Upper lobe of left lung (tissue), 6 donors: ENCODE measurements at places on chromosomes 2 and 18. TPM values are rescaled to one million over a fixed set of nuclear protein-coding genes. Genes with fewer than 3 reads are reported as not detected.
A peak's percentile ranks its signal among the peaks of the same experiment; 100 is the strongest.

DNA sequence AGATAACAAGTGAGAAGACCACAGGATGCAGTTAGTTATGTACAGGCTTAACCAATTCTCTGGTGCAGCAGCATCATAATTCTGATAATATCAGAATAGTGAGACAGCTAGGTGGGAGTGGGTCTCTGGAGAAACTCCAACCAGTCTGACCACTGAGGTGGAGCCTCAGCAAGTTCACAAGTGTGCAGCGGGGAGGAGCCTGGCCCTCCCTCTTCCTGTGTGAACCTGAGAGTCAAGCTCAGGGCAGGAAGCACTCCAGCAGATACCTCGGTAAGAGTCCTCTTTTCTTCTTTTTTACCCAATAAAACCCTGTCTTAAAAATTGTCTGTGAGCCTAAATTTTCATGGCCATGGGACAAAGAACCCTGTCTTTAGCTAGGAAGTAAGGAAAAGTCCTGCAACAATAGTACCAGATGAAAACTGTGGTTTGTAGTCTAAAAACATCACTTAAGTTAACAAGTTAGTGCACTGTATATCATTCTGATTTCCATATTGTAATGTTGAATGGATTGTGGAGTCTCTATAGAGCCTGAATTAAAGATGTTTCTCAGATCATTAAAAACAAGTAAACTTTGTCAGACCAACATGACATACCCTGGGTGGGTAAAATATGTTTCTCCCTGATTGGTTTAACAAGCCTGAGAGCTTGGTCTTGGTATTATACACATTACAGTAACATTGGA lies 370.8 kb downstream of the TMEM182 start:
- no peak overlapping the region for H3K4me3 ChIP-seq
- DNase-seq: no peak

- no peaks in the 10 kb centered on the region for H3K27me3 ChIP-seq
- H3K36me3 ChIP-seq: no peaks in the 10 kb centered on the region
- H3K27ac ChIP-seq: no peak overlapping the region
- DNase-seq: no peak
Measured at GRCh38 chr2:15973481-15974401, 33.4 kb downstream of the MYCN start.

DNA sequence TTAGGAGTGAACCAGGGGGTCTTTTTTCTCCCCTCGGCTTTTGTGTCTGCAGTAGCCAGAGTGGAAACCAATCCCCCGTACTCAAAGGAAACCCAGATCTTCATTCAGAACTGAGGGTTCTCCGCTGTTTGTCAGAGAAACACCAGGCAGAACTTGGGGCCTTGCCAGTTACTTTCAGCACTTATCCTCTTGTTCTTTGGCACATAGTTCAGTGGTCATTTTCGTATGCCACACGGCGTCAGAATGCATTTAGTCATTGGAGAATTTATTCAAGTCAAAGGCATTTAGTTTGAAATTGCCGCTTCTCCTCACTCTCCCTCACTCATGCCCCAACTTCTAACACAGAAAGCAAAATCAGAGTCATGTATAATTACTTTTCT lies 102.9 kb downstream of the CABLES1 start:
- peak; percentile 78 for DNase-seq
- no peaks in the 10 kb centered on the region for H3K36me3 ChIP-seq
- peak overlapping the region; percentile 43 for H3K4me3 ChIP-seq
- H3K27me3 ChIP-seq: no peaks in the 10 kb centered on the region
- H3K27ac ChIP-seq: peak overlapping the region; percentile 86

- no peaks in the 10 kb centered on the region for H3K4me1 ChIP-seq
- H3K27me3 ChIP-seq: no peaks in the 10 kb centered on the region
- no peak overlapping the region for H3K4me3 ChIP-seq
- no peak for DNase-seq
Measured at GRCh38 chr2:192971981-192972380, 777.2 kb upstream of the TMEFF2 start.

DNA sequence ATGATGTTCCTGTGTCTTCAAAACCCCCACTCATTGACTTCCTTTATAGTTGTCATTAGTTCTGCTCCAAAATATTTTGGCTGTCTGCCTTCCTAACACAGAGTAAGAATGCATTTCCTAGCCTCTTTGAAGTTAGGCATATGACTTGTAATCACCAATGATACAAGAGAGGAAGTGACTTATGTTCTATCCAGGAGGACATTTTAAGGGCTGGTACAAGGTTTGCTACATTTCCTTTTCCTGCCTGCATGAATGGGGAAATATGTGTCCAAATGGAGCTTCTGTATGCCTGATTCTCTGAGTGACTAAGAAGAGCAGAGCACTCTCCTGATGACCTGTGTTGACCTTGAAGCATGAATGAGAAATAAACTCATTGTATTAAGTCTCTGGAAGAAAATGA lies 115.1 kb downstream of the PLCL1 start:
- DNase-seq: no peak
- no peaks in the 10 kb centered on the region for H3K36me3 ChIP-seq
- H3K27ac ChIP-seq: no peak overlapping the region

DNA sequence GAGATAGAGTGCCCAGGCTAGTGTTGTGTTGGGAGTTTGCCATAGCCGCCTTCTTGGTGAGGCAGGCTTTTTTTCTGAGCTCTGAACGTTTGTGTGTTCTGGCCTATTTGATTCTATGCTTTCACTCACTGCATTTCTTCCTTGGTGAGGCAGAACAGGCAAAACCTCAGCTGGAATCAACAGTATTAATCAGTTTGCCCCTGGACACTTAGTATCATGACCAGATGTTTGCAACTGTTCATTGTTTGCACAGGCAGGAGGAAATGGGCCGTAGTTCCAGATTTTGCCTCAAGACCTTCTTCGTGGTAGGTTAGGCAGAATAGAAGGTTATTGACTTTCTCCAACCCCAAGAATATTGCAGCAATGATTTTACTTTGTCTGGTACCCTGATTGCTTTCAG lies 218.1 kb upstream of the RASGRP3 start:
- H3K4me3 ChIP-seq: no peak overlapping the region
- no peak for DNase-seq
- H3K27me3 ChIP-seq: no peaks in the 10 kb centered on the region
- no peaks in the 10 kb centered on the region for H3K4me1 ChIP-seq

GRCh38 chr2:223511168-223511567 lies 91.0 kb downstream of the SCG2 start:
- no peaks in the 10 kb centered on the region for H3K27me3 ChIP-seq
- H3K4me3 ChIP-seq: no peak overlapping the region
- no peaks in the 10 kb centered on the region for H3K4me1 ChIP-seq

Gene SLC5A7
- 0.40 TPM for total RNA-seq

Gene ELOA2
- not detected for total RNA-seq

Gene TSPYL6
- 1.0 TPM for total RNA-seq

Gene PLEKHM3
- 20.4 TPM for total RNA-seq

Gene ARHGAP15
- total RNA-seq: 12.4 TPM

Gene TEX261
- total RNA-seq: 10.9 TPM
